ENCODE measurements at places on chromosomes 7 and 10.

DNA sequence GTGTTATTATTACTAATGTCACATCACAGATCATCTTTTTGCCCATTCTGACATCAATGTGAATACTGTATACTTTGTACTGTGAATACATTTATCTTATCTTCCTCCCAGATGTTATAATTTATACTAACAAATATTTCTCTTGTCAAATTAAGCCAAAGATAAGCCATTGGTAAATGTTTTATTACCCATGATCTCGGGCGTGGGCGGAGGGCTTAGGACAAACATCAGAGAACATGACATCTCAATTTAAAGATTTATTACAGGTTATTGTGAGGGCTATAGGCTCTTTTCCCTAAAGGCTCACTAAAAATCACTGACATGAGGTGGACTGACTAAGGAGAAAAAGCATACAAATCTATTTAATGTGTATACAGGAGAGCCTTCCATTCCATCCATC lies 58.2 kb upstream of the DGKB start:
- no peaks in the 10 kb centered on the region for H3K4me1 ChIP-seq
- H3K27me3 ChIP-seq, result no peaks in the 10 kb centered on the region
- no peak overlapping the region for H3K27ac ChIP-seq
- H3K36me3 ChIP-seq, result no peaks in the 10 kb centered on the region
- no peak for DNase-seq
- no peak overlapping the region for H3K4me3 ChIP-seq

GRCh38 chr7:128121711-128122530 lies 90.7 kb upstream of the LRRC4 start:
- H3K27me3 ChIP-seq, result peaks cover 21% of the 10 kb centered on the region
- H3K4me3 ChIP-seq, result no peak overlapping the region
- no peaks in the 10 kb centered on the region for H3K36me3 ChIP-seq

GRCh38 chr7:31192986-31193385 lies 140.9 kb downstream of the ADCYAP1R1 start:
- H3K4me1 ChIP-seq, result no peaks in the 10 kb centered on the region
- H3K36me3 ChIP-seq, result no peaks in the 10 kb centered on the region
- H3K4me3 ChIP-seq, result no peak overlapping the region
- H3K27me3 ChIP-seq, result no peaks in the 10 kb centered on the region
- no peak overlapping the region for H3K27ac ChIP-seq
- peak; percentile 27 for DNase-seq

DNA sequence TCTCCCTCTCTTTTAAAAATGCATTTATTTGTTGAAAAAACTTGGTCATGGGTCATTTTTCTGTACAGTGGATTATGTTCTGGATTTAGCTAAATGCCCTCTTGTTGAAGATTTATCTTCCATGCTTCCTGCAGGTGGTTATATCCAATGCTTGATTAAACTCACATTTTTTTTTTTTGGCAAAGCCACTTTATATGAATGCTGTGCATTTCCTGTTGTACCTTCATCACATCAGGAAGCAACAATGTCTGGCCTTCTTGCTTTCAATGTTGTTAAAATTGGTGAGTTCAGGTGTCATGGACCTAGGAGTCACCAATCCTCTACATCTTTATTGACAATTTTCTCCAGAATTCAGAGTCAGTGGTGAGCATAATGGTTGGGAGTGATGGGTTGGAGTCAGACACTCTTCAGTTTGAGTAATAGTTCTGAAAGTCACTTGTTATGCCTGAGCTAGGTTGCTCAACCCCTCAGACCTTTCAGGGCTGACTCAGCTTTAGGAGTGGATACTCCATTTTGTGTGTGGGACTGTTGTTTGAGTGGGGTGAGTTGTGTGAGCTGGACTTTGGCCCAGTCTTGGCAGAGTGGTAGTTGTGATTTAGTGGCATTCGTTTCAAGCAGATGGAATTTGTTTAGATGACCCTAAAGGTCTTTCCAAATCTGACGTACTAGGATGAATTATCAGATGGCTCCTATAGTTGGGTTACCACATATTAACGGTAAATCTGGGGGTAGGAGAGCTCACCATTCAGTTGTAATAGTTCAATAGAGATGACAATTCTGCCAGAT lies 213.5 kb upstream of the ZNF32 start:
- H3K27me3 ChIP-seq, result no peaks in the 10 kb centered on the region
- peak overlapping the region; percentile 77 for H3K27ac ChIP-seq
- no peaks in the 10 kb centered on the region for H3K36me3 ChIP-seq
- DNase-seq, result peak; percentile 92

GRCh38 chr7:36198854-36199266 lies 45.8 kb downstream of the EEPD1 start:
- no peaks in the 10 kb centered on the region for H3K36me3 ChIP-seq
- H3K4me1 ChIP-seq, result no peaks in the 10 kb centered on the region
- H3K27ac ChIP-seq, result no peak overlapping the region
- H3K4me3 ChIP-seq, result no peak overlapping the region
- no peak for DNase-seq

DNA sequence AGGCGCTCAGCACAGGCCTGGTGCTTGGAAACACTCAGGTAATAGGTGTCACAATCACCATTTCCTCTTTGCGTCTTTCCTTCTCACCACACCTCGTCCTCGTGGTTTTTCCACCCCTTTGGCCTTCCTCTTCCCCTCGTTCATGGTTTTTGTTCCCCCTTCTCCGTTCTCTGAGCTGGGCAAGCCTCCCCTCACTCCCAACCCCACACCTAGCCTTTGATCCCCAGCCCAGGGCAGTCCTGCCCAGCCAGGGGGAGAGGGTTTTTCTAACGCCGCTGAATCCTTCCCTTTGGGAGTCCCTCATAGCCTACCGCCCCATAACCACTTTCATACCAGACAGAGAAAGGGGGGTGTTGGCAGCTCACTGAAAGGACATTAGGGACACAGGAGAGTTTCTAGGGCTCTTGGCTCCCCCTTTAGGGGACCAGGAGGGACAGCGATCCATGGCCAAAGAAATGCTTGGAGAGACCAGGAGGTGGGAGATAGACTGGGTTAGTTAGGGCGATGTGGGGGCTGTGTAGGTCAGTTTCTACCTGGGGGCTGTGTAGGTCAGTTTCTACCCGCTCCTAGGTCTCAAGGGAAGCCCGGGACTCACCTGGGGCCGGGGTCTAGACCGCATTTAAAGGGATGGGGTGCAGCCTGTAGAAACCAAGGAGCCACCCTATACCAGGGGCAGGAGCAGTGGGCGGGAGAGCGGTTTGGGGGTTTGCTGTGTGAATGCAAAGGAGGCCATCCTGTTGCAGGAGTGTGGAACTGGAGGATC lies 1.4 kb downstream of the EPHB4 start:
- peaks cover 17% of the 10 kb centered on the region for H3K36me3 ChIP-seq
- no peaks in the 10 kb centered on the region for H3K27me3 ChIP-seq
- DNase-seq, result peak; percentile 43
- H3K4me1 ChIP-seq, result peaks cover 3% of the 10 kb centered on the region
- peak overlapping the region; percentile 8 for H3K27ac ChIP-seq

DNA sequence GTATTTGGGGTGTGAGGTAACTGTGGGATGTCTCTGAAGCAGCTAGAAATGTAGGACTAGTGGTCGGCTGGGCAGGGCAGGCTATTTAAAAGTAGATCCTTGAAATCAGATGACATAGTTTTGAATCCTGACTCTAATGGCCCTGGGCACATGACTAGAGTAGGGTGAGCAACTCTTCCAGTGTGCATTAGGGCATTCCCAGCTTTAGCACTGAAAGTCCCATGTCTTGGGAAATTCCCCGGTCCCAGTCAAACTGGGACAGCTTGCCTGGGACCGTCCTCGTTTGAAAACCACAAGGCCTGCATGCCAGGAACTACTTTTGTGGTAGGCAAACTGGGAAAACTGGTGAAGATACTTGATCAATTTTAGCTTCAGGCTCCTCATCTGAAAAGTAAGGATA lies 255.3 kb downstream of the PTEN start:
- no peak overlapping the region for H3K4me3 ChIP-seq
- no peaks in the 10 kb centered on the region for H3K27me3 ChIP-seq
- DNase-seq, result no peak
- no peaks in the 10 kb centered on the region for H3K36me3 ChIP-seq
- H3K4me1 ChIP-seq, result peaks cover 11% of the 10 kb centered on the region

DNA sequence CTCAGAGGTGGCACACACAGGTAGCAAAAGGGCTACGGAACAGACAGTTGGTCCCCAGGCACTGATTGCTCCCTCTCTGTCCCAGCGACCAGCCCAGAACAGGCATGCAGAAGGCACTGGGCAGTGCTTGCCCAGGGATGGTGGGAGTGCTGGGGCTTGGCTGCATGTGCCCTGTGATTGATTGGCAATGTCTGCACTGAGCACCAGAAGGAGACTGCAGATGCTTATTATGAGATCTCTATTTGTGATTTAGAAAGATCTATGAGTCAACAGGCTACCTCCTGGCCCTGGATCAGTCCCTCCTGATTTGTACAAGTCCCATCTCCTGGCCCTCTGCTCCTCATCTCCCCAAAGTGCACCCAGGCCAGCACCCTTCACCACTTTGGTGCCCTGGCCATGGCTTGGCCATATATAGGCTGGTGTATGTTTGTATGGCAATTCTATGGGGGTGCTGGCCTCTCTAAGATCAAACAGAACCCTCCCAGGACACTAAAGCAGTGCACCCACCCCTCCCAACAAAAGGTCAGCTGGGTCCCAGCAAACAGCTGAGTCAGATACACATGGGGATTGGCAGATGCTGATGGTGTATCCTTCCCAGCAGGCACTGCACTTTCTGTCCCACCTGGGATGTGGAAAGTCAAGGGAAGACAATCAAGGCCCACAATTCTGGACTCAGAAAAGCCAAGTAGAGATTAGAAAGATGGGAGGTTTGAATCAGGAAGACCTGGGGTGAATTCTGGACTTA lies 30.9 kb downstream of the CAMK2B start:
- peaks cover 27% of the 10 kb centered on the region for H3K27me3 ChIP-seq
- H3K4me1 ChIP-seq, result no peaks in the 10 kb centered on the region
- no peak overlapping the region for H3K4me3 ChIP-seq
- no peak overlapping the region for H3K27ac ChIP-seq

DNA sequence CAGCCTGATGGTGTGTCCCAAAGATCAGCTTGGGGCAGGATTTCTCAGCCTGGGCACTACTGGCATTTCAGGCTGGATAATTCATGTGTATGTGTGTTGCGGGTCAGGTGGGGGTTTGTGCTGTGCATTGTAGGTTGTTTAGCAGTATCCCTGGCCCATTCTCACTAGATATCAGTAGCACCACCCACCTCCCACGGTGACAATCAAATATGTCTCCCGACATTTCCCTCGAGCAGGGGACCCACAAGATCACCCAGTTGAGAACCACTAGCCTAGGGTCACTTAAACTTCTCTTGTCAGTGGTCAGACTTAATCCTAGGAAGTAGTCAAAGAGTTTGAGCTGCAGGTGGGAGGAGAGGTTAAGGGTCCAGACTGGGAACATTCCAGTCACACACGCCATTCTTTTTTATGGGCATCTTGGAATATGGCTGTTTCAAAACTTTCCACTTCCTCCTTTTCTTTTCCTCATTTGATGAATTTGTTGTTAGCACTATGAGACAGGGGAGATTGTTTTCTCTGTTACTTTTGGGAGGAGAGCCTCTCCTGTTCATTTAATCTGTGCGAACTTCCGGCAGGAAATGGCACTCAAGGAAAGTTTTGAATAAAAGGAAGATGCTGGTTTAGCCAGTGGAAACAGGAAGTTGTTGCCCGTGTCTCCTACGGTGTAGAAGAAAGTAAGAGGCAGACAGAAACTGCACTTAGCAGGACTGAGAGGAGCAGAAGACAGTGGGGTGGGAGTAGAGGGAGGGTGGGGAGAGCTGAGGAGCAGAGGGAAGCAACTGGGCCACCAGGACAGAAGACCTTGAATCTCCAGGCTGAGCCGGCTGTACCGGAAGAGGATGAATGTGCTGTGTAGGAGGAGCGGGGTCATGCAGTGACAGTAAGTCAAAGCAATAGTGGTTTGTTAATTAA lies 17.6 kb upstream of the EXOC6 start:
- no peak overlapping the region for H3K27ac ChIP-seq

GRCh38 chr10:96266118-96266770 lies 5.1 kb downstream of the BLNK start:
- no peak for DNase-seq
- H3K27me3 ChIP-seq, result no peaks in the 10 kb centered on the region
- H3K4me1 ChIP-seq, result no peaks in the 10 kb centered on the region
- H3K4me3 ChIP-seq, result no peak overlapping the region

DNA sequence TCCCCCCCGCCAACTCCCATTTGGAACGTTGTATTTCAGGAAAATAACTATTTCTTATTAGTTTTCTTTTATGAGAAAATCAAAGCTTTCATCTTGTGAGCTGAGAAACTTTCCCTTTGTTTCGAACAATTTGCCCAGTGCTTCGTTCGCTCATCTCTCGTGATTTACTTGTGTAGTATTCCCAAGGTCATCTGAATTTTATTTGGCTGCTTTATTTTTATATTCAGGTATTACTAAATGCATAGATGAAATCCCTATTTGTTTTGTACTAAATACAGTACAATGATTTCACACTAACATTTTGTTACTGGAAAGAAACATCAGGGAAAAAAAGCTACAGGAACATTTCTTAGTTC lies 12.0 kb upstream of the EBLN1 start:
- DNase-seq, result peak; percentile 31
- H3K36me3 ChIP-seq, result no peaks in the 10 kb centered on the region
- peak overlapping the region; percentile 73 for H3K4me3 ChIP-seq
- H3K27ac ChIP-seq, result no peak overlapping the region
- no peaks in the 10 kb centered on the region for H3K27me3 ChIP-seq

- DNase-seq, result peak; percentile 2
- H3K27ac ChIP-seq, result no peak overlapping the region
- H3K36me3 ChIP-seq, result no peaks in the 10 kb centered on the region
- H3K4me3 ChIP-seq, result no peak overlapping the region
Measured at GRCh38 chr7:125358551-125359167, 429.0 kb upstream of the POT1 start.

GRCh38 chr7:96131525-96131924 lies 190.4 kb downstream of the SLC25A13 start:
- H3K36me3 ChIP-seq, result no peaks in the 10 kb centered on the region
- no peaks in the 10 kb centered on the region for H3K27me3 ChIP-seq
- no peak overlapping the region for H3K4me3 ChIP-seq
- no peaks in the 10 kb centered on the region for H3K4me1 ChIP-seq

GRCh38 chr10:31581741-31582323 lies 262.8 kb downstream of the ZEB1 start:
- peaks cover 7% of the 10 kb centered on the region for H3K4me1 ChIP-seq
- DNase-seq, result no peak
- H3K36me3 ChIP-seq, result no peaks in the 10 kb centered on the region
- no peak overlapping the region for H3K4me3 ChIP-seq
- H3K27ac ChIP-seq, result no peak overlapping the region
- H3K27me3 ChIP-seq, result peaks cover 2% of the 10 kb centered on the region

DNA sequence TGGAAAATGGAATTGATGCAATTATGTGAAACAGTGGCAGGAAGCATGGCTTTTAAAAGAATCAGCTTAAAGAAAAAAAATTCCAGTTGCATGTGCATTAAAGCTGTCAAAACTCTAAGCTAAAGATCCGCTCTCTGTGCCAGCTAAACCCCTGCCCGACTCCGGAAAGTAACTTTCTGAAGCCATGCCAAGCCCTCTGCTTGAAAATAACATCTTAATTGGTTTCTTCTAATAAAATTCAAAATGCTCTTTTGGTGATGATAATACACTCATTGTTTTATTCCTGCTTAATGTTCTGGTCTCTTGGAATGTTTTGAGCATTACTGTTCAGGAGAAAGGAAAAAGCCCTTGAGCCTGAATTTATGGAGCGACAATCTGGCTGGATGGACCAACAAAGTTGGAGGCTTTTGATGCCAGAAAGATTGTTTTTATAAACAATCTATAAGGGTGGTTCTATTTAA lies 11.7 kb downstream of the SEMA3C start:
- DNase-seq, result peak; percentile 46
- H3K4me1 ChIP-seq, result peaks cover 2% of the 10 kb centered on the region
- H3K27ac ChIP-seq, result no peak overlapping the region
- H3K36me3 ChIP-seq, result peaks cover 6% of the 10 kb centered on the region
- no peaks in the 10 kb centered on the region for H3K27me3 ChIP-seq
- no peak overlapping the region for H3K4me3 ChIP-seq
